ENCODE measurements at places on chromosomes 3 and 15. TPM values are rescaled to one million over a fixed set of nuclear protein-coding genes. Genes with fewer than 3 reads are reported as not detected.

Gene MCF2L2
- total RNA-seq = 0.62 TPM

Gene ADCY5
- total RNA-seq = 0.85 TPM

Gene SLC2A2
- total RNA-seq = not detected

Gene PLA1A
- total RNA-seq = 0.18 TPM

Gene CISH
- 0.23 TPM for total RNA-seq

Gene GCSAM
- not detected for total RNA-seq

Gene CCDC54
- not detected for total RNA-seq

- DNase-seq = no peak
Observed at GRCh38 chr15:57604507-57604906, 12.8 kb downstream of the MYZAP start.

DNA sequence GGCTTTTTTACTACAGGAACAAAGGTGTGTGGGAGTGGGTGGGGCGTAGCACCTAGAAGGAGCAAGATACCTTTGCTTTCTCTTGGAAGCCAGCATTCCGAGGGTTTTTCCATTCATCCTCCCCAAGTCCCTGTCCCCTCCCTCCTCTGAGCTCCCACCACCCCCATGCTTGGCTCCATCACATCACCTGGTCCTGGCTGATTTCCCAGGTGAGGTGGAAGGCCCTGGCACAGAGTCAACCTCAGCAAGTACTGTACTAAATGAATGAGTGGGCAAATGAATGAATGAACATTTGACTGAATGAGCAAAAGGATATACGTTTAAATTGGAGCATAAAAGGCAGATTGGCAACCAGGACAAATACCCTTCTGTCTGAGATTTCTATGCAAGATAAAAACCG, 45.4 kb downstream of the DZIP1L start:
- DNase-seq = no peak

DNA sequence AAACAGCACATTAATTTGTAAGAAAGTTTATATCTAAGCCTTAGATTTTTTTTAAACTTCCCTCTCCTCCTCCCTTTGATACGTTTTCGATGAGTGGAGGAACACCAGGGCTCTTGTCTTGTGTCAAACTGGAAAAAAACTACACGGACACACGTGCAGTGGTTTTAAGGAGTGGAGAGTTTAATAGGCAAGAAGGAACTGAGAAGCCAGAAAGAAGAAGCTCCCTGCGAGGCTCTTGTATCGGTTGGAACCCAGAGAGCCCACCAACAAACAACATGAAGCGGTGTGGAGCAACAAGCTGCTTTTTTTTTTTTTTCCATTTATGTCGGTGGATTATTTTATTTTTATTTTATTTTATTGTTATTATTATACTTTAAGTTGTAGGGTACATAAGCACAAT, 18.6 kb downstream of the NDUFB4 start:
- DNase-seq = no peak

DNA sequence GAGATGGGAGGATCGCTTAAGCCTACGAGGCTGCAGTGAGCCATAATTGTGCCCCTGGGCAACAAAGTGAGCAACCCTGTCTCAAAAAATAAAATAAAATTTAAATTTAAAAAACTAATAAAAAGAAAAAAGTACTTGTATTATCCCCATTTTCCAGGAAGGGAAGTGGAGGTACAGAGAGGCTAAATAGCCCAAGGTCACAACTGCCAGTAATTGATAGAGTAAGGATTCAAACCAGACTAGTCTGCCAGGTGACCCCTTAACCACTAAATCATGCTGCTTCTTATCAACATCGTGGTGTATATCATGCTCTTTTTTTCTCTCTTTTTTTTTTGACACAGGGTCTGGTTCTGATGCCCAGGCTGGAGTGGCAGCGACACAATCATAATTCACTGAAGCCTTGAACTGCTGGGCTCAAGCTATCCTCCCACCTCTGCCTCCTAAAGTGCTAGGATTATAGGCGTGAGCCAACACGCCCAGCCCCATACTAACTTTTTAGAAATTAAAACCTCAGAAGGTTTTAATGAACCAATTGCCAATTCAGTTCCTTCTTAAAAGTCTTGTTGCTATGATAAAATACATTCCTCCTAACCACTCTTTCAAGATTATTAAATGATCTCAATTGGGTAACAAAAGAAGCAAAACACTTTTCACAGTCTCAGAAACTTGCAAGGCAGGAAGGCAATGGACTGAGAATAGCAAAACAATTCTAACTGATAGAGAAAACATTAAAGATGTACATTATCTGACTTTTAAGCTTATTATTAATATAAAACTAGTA, 30.5 kb downstream of the HERC1 start:
- DNase-seq = no peak

DNA sequence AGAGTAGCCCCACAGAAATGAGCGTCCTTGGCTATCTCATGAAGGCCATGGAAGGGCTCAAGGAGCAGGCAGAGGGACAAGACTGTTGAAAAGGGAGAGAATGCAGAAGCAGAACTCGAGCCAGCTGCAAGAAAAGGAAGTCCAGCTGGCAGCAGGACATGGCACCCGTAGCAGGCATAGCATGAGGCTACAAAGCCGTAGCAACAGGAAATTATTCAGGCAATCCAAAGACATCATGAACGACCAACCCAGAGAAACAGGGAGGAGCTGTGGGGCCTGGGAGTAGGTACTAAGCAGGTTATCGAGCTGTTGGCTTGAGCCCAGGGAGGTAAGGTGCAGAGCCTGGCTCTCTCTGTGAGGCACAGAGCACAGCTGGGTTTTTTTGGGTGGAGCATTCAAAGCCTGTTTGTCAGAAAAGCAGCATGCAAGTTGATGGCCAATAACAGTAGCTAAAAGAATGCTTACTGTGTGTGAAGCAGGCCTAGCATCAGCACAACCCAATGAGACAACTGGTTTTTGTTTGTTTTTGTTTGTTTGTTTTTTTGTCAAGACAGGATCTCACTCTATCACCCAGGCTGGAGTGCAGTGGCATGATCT, 144.0 kb upstream of the SMAD3 start:
- no peak for DNase-seq

- DNase-seq = no peak
Observed at GRCh38 chr3:94596887-94597566, 534.2 kb downstream of the NSUN3 start.

- DNase-seq = no peak
Observed at GRCh38 chr3:161452179-161452578, 44.4 kb upstream of the OTOL1 start.

GRCh38 chr15:90160781-90161727, 40.1 kb upstream of the SEMA4B start:
- DNase-seq = no peak

GRCh38 chr15:79401301-79401700, 30.8 kb upstream of the MINAR1 start:
- no peak for DNase-seq
